GM19239 (cell line): ENCODE measurements at places on chromosomes 3 and 15.

DNA sequence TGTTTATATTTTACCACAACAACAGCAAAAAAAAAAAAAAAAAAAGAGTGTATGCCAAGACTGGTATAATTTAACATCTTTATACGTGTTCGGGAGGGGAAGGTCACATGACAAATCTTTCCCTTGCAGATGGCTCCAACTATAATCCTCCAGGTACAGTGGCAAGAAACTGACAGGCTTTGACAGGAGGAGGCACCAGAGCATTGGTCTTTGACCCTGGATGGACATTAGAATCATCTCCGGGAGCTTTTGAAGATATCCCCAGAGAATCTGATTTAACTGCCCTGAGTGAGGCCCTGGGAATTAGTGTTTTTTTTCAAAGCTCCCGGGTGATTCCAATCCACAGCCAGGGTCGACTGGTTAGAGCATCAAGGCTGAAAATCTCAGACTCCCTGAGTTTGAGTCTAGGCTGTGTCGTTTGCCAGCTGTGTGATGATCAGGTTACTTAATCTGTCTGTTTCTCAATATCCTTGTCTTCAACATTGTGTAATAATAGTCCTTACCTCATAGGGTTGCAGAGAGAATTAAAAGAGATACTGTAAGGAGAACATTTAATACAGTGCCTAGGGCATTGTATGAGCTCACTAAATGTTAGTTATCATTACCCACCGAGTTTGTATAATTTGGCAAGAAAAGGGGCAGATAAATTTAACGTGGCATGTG is 8.9 kb upstream of the SEMA5B start:
- no peak for DNase-seq

DNA sequence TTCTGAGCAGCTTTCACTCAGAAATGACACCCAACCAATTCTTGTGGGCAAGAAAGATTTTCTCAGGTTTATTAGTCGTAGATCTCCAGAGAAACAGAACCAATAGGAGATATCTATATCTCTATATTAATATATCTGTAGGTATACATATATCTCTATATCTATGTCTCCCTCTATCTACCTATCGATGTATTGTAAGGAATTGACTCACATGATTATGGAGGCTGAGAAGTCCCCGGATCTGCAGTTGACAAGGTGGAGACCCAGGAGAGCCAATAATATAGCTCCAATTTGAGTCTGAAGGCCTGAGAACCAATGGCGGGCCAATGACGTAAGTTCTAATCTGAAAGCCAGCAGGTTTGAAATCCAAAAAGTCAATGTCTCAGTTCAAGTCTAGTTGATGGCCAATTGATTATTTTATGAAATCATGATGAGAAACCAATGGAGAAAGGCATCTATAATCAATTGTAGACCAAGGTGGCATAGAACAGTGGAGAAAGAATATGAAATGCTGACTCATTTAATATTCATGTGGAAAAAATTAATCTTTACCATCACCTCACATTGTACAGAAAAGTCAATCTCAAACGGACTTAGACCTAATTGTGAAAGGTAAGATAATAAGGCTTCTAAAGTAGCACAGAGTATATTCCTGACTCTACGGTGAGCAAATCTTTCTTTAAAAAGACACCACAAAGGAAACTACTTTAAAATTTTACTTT is 65.6 kb upstream of the CHRNA7 start:
- DNase-seq, result no peak

- DNase-seq, result no peak
Observed at GRCh38 chr15:77582763-77583162, 49.9 kb downstream of the LINGO1 start.

DNA sequence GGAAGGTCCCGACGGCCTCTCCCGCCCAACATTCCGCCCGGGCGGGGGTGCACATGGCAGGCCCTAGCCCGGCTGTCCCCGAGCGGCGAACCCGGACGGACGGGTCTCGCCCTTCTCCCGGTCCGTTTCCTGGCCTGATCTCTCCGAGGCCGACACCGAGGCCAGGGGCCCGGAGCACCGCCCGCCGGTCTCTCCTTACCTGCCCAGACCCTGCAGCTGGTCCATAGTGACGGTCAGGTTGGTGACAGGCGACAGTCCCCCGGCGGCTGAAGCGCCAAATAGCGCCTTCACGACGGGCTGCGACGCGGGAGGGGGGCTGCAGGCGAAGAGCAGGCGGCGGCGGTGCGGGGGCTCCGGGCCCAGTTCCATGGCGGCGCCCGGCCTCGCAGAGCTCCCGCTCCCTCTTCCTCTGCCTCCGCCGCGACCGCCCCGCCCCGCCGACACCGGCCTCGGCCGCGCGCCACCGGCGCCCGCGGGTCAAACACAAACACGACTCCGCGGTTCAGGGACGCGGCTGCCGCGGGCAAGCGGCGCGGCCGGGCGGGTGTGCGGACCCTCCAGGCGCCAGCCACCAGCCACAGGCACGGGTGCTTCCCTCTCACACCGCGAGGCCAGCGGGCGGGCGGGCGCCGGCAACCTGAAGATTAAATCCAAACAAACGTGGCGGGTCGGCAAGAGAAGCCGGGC is 495 bp downstream of the CDC25A start:
- DNase-seq, result no peak

DNA sequence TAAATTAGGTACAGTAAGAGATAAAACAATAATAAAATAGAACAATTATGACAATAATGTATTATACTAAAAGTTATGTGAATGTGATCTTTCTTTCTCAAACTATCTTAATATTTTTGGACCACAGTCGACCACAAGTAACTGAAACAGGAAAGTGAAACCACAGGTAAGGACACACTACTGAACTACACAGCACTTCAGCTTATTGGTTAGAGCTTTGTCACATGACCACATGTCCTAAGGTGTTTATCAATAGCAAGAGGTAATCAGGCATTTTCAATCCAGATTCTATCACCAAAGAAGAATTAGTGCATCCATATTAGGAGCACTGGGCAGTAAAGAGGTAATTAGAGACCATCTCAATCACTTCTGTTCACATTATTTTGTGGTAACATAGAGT is 392.8 kb downstream of the RSL24D1 start:
- DNase-seq, result no peak

GRCh38 chr3:38536671-38537070 is 40.5 kb downstream of the EXOG start:
- DNase-seq, result no peak

GRCh38 chr3:66395635-66396034 is 105.2 kb downstream of the LRIG1 start:
- DNase-seq, result no peak
